ENCODE measurements at places on chromosomes 16 and 17. TPM values are rescaled to one million over a fixed set of nuclear protein-coding genes. Genes with fewer than 3 reads are reported as not detected.

DNA sequence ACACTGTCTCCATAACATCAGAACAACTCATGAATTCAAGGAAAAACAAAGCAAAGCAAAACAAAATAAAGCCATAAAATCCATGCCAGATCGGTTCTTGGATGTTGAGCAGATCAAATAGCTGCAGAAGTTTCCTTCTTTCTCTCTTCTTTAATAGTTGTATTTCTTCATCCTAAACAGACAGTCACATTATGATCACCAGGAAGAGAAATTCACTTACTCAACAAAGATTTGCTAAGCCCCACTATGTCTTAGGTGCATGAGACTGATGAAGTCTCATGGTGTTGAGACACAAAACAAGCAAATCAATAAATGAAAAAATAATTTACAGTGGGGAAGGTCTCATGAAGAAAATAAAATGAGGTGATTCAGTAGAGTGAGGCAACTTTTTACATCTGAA is 72.8 kb downstream of the WIPI1 start:
- peaks cover 29% of the 10 kb centered on the region for H3K4me1 ChIP-seq
- no peak overlapping the region for H3K4me3 ChIP-seq
- no peaks in the 10 kb centered on the region for H3K27me3 ChIP-seq
- no peaks in the 10 kb centered on the region for H3K36me3 ChIP-seq
- H3K27ac ChIP-seq: no peak overlapping the region

- H3K27ac ChIP-seq: no peak overlapping the region
- peaks cover 2% of the 10 kb centered on the region for H3K4me1 ChIP-seq
- no peaks in the 10 kb centered on the region for H3K36me3 ChIP-seq
- H3K4me3 ChIP-seq: no peak overlapping the region
These were observed 22.7 kb downstream of the BCO1 start for GRCh38 chr16:81261049-81261648.

- H3K36me3 ChIP-seq: no peaks in the 10 kb centered on the region
- H3K4me3 ChIP-seq: no peak overlapping the region
- DNase-seq: no peak
- no peak overlapping the region for H3K27ac ChIP-seq
- H3K4me1 ChIP-seq: peaks cover 2% of the 10 kb centered on the region
These were observed 90.5 kb upstream of the HSBP1 start for GRCh38 chr16:83717308-83717707.

DNA sequence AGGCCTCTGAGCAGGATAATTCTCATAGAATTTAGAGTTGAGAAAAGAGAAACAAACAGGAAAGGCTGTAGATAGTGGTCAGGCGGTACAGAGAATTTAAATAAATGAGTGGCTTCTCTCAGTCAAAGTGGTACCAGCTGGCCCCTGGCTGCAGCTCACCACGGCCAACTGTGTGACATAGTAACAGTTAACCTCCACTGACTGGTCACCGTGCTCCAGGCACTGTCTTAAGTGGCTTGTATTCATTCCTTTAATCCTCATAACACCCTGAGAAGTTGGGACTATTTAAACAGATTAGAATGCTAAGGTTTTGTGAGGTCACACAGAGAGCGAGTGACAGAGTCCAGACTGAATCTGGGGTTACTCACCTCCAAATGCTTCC is 108.9 kb downstream of the GNAO1 start:
- H3K4me3 ChIP-seq: no peak overlapping the region
- DNase-seq: no peak
- no peak overlapping the region for H3K27ac ChIP-seq
- no peaks in the 10 kb centered on the region for H3K36me3 ChIP-seq

DNA sequence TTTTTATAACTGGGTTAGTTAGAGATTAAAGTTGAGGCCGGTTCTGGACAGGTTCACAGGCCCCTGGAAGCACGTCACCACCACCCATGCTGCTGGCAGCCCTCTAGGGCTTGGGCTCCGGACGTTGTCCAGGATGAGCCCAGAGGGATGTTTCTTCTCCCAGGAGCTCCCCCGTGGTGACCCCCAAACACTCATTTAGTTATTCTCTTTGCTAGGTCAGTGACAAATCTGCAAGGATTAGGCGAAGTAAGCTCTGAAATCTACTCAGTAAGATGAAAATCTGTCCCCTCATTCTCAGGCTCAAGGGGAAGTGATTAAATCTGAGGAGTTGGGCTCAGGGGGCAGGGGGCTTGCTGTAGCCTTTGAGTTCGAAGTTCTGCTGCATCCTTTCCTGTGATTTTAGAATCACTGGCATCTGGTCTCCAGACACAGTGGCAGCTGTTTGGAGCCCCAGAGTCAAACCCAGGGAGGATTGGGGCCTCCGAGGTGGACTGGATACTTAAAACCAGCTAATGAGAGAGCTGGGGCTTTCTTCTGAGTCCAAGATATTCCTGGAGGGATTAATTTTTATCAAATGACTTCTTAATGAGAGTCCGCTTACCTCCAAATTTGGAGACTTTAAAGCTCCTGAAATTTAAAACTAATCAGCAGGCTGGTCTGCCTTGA is 49.2 kb upstream of the HS3ST2 start:
- no peaks in the 10 kb centered on the region for H3K36me3 ChIP-seq
- H3K4me3 ChIP-seq: no peak overlapping the region
- H3K27me3 ChIP-seq: no peaks in the 10 kb centered on the region
- no peak overlapping the region for H3K27ac ChIP-seq

DNA sequence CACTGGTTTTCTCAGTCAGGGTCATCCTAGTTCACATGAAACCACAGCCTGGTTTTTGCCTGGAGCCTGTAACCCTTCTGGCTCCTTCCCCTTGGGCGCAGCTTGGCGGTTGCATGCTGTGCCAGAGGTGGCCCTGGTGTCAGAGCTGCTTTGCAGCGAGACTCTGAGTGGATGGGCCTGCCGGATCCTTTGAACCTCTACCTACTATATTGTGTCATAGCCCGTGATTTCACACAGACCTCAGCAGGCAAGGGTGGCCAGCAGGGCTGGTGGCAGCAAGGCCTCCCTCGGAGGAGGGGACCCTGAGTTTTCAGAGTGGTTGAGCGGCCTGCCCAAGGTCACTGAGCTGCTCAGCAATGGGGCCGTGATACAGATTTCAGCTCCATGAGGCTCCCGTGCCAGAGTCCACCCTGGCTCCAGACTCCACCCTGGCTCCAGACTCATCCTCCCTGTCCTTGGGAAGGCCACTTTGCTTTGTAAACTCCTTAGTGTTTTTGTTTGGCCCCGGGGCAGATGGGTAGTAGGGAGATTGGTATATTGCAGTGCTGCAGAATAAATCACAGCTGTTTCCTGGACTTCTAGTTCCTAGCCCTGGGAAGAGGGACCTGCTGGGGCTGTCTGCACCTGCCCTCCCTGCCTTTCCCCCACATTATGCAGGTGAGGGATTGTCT is 9.7 kb downstream of the MPRIP start:
- no peaks in the 10 kb centered on the region for H3K27me3 ChIP-seq
- H3K4me3 ChIP-seq: no peak overlapping the region
- DNase-seq: no peak
- H3K36me3 ChIP-seq: no peaks in the 10 kb centered on the region
- peaks cover 32% of the 10 kb centered on the region for H3K4me1 ChIP-seq

GRCh38 chr16:22638393-22639206 is 127.9 kb downstream of the NPIPB5 start:
- no peaks in the 10 kb centered on the region for H3K36me3 ChIP-seq
- H3K4me3 ChIP-seq: no peak overlapping the region
- peaks cover 2% of the 10 kb centered on the region for H3K27me3 ChIP-seq
- H3K4me1 ChIP-seq: no peaks in the 10 kb centered on the region
- DNase-seq: no peak

DNA sequence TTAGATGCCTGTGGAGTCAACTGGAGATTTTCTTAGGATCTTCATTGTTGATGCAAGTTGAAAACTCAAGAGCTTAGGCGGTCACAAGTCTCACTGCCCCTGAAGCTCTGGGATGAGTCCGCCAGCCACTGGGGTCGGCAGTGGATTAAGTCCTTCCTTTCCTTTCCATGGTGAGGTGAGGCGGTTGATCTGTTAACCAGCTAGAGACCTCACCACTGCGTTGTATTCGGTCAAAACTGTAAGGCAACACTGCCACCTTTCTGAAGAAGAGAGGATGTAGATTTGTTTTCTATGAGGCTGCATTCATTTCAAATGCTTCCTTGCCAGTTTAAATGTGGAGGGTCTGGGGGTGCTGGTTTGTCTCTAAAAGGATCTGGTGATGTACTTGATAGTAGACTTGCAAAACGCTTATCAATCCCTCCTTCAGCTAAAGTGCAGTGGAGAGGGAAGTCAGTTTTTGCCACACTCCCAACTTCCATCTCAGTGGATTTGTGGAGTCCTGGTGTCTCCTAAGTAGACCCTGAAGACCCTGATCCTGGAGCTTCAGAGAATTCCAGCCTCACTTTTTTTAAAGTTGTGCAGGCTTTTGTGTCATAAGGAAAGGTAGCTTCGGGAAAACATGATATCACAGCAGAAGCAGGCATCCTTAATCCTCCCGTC is 1.7 kb downstream of the MYOCD start:
- H3K36me3 ChIP-seq: no peaks in the 10 kb centered on the region
- no peaks in the 10 kb centered on the region for H3K4me1 ChIP-seq
- H3K27me3 ChIP-seq: peaks cover 29% of the 10 kb centered on the region
- DNase-seq: no peak
- no peak overlapping the region for H3K4me3 ChIP-seq
- no peak overlapping the region for H3K27ac ChIP-seq

DNA sequence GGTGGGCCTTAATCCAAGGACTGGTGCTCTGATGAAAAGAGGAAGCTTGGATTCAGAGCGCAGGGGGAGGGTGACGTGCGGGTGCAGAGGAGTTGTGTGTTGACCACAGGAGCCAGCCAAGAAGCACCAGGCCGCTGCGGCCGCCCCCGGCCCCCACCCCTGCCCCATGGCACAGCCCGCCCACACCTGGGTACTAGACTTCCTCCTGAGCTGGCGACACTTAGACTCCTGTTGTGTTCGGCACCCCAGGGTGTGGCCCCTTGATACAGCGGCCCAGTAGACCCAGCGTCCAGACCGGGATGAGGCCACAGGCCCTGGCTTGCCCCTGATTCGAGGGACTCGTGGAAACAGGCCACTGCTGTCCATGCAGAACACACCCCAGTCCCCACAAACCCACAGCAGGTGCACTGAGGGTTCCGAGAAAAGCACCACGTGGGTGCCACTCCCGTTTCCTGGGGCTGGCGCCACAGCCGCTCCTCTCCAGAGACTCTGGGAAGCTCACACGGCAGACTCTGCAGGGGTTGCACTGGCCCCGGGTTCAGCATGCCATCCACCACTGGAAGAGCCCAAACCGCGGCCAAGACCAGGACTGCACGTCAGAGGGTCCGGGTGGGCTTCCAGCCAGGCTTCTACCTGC is 5.7 kb upstream of the SNAI3 start:
- H3K27me3 ChIP-seq: no peaks in the 10 kb centered on the region
- DNase-seq: peak; percentile 87
- peaks cover 39% of the 10 kb centered on the region for H3K4me1 ChIP-seq
- H3K4me3 ChIP-seq: peak overlapping the region; percentile 62
- peak overlapping the region; percentile 81 for H3K27ac ChIP-seq

GRCh38 chr17:76735586-76736348 is 1.4 kb downstream of the SRSF2 start:
- H3K27ac ChIP-seq: peak overlapping the region; percentile 91
- no peaks in the 10 kb centered on the region for H3K27me3 ChIP-seq

DNA sequence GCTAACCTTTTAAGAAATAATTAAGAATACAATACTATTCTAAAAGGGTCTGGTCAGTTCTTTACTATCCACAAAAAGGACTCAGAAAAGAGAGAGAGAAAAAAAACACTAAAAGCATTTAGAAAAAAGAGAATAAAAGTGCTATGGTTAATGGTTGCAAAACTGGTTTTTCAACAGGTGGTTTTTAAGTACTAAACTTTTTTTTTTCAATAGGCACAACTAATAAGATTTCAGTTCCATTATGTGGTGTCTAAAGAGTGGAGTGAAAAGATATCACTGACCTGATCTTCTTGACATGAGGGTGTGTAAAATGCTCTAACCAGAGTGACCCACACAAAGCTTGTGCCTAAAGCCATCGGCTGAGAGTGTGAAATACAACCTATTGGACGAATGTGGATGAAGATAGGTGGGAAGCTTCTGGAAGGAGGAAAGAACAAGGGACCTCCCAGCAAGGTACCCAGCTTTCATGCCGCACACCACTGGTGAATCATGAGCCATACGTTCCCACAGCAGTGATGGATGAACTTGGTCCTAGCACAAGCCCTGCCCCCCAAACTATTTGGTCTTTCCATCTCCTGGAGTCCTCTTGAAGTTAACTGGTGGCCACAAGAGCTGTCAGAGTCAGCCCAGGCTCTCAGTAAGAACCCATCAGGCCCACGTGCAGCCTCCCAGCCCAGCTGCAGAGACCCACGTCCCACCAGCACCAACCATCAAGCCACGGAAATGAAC is 103.0 kb downstream of the ZFHX3 start:
- H3K4me3 ChIP-seq: no peak overlapping the region
- DNase-seq: no peak
- H3K27me3 ChIP-seq: peaks cover 5% of the 10 kb centered on the region
- H3K4me1 ChIP-seq: no peaks in the 10 kb centered on the region
- no peak overlapping the region for H3K27ac ChIP-seq
- no peaks in the 10 kb centered on the region for H3K36me3 ChIP-seq

The CALB2 gene
- not detected for total RNA-seq

The MYL11 gene
- total RNA-seq: 1.3 TPM

The HSBP1 gene
- total RNA-seq: 119 TPM

The CLEC3A gene
- total RNA-seq: not detected
